ENCODE measurements at places on chromosomes 6 and 20.

DNA sequence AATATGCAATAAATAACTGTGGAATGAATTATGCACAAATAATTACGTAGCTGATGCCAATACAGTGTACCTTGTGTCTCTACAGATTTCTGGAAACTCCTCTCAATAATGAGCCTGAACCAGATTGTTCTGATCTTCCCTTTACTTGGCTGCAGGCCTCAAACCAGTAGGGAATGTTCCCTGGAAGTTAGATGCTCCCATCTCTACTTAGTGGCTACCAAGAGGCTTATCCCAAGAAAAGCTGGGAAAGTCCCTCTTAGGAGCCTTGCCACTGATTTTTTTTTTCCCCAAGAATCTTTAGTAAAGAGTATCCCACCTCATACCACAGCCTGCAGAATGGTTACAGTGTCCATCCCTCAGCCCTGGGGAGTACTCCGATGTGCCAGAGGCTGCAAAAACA, 702.1 kb downstream of the RFPL4B start:
- no peak for DNase-seq

- no peak for DNase-seq
Observed at GRCh38 chr6:11705069-11705468, 73.5 kb downstream of the ADTRP start.

- no peak for DNase-seq
Observed at GRCh38 chr6:39731565-39731964, 6.4 kb upstream of the KIF6 start.

DNA sequence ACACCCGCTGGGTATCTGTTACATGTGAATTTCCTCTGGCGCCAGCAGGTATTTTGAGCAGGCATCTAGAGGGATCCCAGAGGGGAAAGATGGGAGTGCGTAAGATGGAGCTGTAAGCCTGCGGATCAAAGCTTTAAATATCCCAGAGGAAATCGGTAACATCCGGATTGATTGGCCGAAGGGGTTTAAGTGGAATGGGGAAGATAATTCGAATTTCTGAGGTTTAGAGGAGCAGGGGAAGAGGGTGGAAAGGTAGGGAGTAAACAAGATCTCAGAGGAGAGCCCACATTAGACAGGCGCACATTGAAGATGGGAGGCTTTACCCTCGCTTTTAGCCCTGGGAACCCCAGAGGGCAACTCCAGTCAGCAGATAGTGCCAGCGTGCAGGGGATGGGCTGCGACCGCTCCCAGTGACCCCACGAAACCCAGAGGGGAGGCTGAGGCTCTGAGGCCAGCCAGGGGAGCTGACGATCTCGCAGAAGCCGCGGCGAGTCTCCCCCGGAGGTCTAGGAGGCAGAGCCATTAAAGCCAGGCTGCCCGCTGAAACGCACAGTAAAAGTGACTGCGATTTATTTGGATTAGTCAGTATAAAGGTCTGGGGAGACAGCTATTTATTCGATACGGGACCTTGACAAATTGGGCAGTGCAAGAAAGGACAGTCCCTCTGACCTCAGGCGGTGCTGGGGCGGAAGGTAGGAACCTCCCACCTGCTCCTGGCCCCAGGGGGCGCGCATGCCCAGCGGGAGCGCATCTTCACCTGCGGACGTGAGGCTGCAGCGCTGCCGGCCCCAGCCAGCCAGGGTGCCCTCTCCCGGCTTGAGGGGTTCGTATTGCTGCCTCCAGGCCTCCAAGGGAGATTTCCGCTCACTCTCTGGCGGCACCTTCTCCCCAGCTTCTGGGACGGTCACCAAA, 34.3 kb upstream of the TCF21 start:
- no peak for DNase-seq

DNA sequence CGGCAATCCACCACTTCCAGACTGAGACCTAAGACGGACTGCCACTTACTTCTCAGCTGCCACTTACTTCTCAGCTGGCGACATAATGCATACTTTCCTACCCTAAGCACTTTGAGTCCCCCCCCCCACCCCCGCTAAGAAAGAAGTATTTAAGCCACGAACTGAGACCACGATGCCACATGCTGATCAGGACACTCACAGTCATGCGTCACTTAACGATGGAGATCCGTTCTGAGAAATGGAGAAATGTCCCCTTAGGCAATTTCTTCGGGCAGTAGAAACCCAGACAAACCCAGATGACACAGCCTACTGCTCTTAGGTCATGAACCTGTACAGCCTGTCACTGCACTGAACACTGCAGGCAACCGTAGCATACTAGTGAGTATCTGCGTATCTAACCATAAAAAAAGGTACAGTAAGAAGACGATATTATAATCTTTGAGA, 690 bp downstream of the IFNGR1 start:
- peak; percentile 44 for DNase-seq

DNA sequence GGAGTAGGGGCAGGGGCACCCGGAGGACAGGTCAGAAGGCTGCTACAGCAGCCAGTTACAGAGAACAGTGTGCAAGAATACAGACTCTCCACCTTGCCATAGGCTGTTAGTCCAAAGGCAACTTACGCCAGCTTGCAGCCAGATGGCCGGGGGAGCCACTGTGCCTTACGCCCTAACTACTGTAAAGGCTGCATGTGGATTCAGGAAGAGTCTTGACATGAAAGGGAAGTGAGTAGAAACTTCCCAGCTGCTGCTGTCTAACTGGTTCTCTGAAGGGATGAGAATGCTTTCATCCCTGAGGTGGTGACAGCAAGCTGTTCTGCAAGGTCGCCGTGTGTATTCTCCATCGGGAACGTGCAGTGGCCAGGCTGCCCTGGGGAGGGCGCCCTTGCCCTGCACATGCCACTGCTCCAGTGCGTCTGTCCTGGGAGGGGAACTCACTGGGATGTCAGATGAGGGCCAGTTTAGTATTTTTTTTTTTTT, 46.1 kb downstream of the LYRM4 start:
- no peak for DNase-seq

DNA sequence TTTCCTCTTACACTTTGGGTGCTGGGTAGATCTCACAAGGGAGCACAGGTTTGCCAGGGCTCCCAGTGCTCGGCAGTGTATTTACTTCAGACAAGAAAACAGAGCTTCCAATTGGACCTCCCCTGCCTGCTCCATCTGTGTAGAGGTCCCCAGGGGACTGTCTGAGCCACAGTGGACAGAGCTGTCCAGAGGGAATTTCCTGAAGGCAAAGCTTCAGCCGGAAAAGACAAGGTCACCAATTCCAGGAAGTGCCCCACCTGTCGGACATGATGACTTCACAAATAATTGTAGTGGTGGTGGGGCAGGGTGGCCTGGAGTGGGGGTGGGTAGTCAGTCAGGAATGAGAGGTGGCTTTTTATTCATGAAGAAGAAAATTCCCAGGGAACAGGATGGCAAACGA, 18.6 kb downstream of the ADGRF5 start:
- DNase-seq: no peak

- DNase-seq: no peak
Observed at GRCh38 chr6:5986861-5987260, 19.9 kb downstream of the NRN1 start.

- DNase-seq: no peak
Observed at GRCh38 chr6:135167617-135168016, 13.5 kb upstream of the MYB start.

- no peak for DNase-seq
Observed at GRCh38 chr6:168029459-168030217, 32.2 kb downstream of the KIF25 start.

DNA sequence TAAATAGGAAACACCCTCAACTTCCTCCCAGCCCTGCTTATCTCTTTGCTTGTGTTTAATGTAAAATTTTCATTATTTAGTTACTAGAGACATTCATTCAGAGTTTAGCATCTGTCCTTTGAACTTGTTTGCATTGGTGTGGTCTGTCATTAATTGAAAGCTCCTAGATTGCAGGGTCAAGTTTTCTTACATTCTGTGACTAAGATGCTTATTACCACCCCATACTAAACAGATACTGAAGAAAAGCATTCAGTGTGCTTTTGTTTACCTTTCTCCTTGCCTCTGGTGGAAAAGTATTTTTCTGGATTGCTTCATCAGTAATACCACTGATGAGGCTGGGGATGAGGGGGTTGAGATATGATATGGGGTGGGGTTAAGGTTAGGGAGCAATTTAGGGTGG, 199.0 kb downstream of the SAMD5 start:
- DNase-seq: no peak

- no peak for DNase-seq
Observed at GRCh38 chr6:13472099-13472498, 15.3 kb downstream of the GFOD1 start.

DNA sequence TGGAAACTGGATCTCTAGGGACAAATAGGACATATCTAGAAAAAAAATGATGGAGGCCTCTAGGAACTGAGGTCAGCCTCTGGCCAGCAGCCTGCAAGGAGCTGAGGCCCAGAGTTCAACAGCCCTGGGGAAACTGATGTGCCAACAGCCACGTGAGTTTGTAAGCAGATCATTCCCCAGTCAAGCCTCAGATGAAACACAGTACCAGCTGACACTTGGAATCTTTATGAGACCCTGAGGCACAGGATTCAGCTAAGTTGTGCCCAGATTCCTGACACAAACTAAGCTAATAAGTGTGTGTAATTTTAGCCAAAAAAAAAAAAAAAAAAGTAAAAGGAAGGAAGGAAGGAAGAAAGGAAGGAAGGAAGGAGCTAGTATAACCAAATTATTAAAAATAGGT, 1059.8 kb upstream of the MAP3K7 start:
- DNase-seq: no peak

DNA sequence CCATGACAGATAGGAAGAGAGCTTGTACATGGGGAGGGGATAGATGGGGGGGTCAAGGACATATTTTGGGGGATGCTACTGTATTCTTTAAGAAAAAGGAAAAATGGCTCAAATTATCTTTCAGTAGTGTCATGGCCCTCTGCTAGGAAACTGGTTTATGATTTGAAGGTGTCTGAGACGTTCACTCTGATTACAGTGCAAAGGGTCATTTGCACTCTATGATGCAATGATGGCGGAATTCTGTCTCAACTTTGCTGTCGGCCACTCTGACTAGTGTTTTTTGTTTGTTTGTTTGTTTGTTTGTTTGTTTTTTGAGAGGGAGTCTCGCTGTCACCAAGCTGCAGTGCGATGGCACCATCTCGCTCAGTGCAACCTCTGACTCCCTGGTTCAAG, 180.0 kb downstream of the SOX4 start:
- DNase-seq: no peak

GRCh38 chr6:50998905-50999304, 180.2 kb downstream of the TFAP2B start:
- DNase-seq: no peak

DNA sequence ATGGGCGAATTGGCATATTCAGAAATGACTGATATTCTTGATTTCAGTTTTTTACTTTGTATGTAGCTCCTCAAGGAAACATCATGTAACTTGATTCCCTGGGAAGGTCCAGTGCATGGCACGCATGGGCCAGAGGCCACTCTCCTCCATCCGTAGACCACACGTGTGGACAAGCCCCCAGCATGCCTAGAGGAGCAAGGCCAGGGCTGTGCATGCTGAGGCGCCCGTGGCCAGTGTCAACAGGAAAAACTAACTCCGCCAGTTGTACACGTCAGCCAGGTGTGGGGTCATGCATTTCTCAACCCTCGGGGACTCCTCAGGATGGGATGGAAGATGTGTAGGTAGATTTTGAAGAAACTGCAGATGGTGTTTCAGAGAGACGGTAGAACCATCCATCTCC, 37.8 kb upstream of the CD93 start:
- DNase-seq: no peak

DNA sequence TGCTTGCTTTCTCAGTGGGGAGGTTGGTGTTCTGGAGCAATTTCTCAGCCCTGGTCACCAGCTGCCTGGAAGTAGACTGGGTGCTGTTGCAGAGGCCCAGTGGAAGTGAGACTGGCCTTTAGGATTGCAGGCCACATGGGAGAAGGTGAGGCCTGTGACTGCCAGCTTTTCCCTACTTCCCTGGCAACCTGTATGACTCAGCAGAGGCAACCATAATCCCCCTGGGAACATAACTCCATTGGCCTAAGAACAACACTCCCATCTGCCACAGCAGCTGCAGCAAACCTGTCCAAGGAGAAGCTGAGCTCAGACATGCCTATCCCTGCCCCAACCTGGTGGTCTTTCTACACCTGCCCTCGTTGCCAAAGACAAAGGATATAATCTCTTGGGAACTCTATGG, 473.5 kb upstream of the SPTLC3 start:
- DNase-seq: no peak

DNA sequence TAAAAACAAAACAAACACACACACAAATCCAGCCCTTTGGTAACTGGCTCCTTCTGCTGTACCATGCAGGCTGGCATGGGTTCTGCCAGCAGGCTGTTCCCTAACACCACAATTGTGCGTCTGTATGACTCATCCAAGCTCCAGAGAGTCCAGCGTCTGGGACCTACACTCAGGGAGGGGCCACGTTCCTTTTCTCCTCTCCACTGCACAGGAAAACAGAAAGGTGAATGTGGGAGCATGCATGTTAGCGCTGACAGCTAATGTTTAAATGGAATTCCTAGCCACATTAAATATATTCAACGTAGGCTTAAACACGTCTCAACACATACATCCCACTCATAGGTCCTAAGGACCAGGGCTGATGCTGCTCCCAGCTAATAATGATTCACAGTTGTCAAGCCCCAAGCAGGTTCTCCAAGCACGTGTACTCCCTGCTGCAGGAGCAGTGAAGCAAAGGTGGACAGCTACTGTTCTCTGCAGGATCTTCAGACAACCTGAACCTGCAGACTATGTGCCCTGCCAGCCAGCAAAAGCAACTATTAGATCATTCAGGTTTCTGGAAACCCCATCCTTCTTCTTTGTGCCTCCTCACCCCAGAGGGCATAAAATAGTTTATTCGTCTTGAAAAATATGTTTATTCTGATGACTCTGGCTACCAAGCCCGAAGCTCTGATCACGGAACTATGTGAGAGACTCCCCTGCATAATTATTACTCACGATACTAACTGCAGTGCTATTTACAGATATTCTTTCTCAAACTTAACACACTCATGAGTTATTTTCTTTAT, 20.9 kb downstream of the MAP1LC3A start:
- DNase-seq: peak; percentile 34

GRCh38 chr6:35496841-35497570, at the start of gene TEAD3:
Gene TEAD3, minus strand, starts transcription at chr6:35497079.
- no peak for DNase-seq

DNA sequence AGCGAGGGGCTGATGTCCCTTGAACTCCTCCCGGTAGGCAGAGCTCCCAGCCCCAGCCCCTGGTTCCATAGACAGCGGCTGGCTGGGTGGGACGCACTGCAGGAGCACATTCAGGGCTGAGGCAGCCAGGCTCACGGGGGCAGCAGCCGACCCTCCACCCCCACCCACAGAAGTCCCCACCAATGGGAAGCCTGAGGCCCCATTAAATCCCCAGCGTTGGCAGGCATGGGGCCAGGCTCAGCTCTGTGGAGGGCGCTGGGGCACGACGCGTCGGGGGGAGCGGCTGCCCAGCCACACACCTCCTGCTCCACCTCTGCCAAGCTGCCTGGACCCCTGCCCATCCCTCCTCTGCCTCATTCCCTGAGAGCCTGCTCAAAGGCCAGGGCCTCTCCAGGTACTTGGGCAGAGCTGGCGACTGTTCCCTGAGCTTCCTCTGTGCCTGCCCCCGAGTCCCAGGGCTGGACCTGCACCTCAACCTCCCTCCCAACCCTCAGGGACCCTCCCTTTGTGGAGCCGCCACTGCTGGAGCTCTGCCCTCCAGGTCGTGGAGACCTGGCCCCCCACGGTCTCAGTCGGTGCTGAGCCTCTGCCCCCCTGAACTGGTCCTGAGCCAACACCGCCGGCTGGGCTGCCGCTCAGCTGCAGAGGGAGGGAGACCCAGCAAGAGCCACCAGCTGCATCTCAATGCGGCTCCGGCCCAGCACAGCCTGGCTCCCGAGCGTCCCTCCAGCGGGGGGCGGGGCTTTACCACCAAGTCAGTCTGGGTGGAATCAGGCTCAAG, 9.1 kb downstream of the CHRNA4 start:
- DNase-seq: no peak

- DNase-seq: no peak
Observed at GRCh38 chr20:49750611-49751396, 37.1 kb upstream of the B4GALT5 start.

GRCh38 chr6:18600255-18600654, 213.1 kb downstream of the RNF144B start:
- no peak for DNase-seq
